ENCODE measurements at places on chromosomes 13 and 19. TPM values are rescaled to one million over a fixed set of nuclear protein-coding genes. Genes with fewer than 3 reads are reported as not detected.

IGFLR1 gene
- total RNA-seq = 7.9 TPM

ZNF471 gene
- total RNA-seq = 0.69 TPM

LILRA1 gene
- total RNA-seq = not detected

NAT14 gene
- 29.0 TPM for total RNA-seq

URAD gene
- total RNA-seq = not detected

MEIS3 gene
- not detected for total RNA-seq

TNFRSF19 gene
- 8.4 TPM for total RNA-seq

KANK3 gene
- 0.29 TPM for total RNA-seq

CCDC70 gene
- not detected for total RNA-seq

SRRM5 gene
- 0.12 TPM for total RNA-seq

PSMD8 gene
- 227 TPM for total RNA-seq

GTF2F1 gene
- 42.1 TPM for total RNA-seq

MCEMP1 gene
- total RNA-seq = not detected

SBK3 gene
- 0.23 TPM for total RNA-seq

ZNF497 gene
- 0.06 TPM for total RNA-seq

SLC35E1 gene
- 33.0 TPM for total RNA-seq

RASIP1 gene
- 6.9 TPM for total RNA-seq

IGSF23 gene
- total RNA-seq = 0.12 TPM

PLIN4 gene
- not detected for total RNA-seq
